NCI-H1105 (cell line): ENCODE measurements at places on chromosomes 5 and 9.

DNA sequence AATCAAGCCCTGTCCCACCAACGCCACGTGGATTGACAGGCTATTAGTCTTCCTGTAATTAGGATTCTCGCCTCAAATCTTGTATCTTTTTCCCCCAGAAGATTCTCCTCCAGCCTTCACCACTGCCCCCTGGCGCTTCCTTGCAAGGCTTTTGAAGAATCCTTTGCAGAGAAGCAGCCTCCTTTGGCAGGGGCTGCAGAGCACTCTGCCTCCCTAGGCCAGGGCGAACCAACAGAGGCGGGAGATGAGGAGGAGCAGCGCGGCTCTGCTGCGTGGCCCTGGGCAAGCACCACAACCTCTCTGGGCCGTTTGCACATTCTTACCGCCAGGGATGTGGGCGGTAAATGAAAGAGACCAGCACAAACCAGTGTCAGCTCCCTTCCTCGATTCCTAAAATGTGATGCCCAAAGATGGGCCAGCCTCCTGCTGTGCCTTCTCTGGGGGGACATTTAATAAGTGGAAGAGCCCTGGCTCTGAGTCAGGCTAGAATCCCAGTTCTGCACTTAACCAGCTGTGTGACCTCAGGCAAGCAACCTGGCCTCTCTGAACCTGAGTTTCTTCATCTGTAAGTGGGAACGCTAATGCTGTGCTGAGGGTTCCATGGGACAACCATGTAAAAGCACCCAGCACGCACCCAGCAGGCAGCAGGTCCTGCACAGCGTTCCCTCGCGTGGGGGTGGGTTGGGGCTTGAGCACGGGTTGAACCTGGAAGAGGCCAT is 128.6 kb downstream of the KCNIP1 start:
- DNase-seq: no peak

- no peak for DNase-seq
Observed at GRCh38 chr5:171269717-171270116, 39.3 kb upstream of the TLX3 start.

DNA sequence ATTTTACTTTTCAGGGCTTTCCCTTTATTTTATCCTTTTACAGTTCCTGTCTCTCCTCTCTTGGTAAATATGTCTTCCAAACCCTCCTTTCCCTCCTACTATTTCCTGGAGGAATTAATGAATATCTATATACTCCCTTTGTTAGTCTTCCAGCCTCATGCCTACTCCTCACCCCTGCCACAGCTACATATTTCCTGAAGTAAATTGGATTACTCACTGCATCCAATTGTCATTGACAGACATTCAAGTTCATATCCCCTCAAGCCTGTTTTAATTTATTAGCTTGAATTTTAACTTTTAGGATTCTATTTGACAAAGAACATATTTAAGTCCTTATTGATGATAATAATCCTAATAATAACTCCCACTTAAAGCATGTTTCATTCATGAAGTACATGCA is 314.5 kb downstream of the TMEM161B start:
- DNase-seq: no peak

DNA sequence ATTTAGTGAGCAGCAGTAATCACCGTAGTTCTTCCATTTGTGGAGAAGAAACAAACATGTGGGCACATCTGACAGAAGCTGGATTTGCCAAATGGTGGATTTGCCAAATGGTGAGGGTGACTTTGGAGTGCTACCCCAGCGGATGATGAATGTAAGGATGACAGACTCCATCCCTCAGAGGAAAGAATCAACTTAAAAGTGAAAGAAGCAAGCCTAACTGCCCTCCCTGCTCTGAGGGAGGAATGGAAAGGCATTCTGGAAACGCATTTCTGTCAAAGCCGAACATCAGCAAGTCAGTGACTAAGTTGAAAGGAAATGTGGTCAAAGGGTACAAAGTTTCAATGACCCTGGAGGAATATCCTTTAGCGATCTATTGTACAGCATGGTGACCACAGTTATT is 143.5 kb downstream of the GPBP1 start:
- no peak for DNase-seq

- DNase-seq: no peak
Observed at GRCh38 chr9:98050351-98050750, 6.2 kb upstream of the NANS start.

DNA sequence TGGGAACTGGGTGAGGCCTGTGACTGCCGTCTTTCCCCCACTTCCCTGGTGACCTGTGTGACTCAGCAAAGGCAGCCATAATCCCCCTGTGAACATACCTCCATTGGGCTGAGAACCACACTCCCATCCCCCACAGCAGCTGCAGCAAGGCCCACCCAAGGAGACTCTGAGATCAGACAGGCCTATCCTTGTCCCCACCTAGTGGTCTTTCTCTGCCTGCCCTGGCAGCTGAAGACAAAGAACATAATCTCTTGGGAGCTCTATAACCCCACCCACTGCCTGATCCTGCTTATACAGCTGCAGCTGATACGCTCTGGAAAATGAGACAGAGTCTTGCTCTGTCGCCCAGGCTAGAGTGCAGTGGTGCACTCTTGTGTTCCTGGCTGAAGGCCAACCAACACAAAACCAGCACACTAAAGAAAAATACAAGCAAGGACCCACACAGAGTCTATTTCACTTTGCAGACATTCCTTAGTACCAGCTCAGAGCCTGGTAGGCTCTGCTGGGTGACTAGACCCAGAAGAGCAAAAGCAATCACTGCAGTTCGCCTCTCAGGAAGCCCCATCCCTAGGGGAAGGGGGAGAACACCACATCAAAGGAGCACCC is 106.7 kb downstream of the MCTP1 start:
- no peak for DNase-seq

DNA sequence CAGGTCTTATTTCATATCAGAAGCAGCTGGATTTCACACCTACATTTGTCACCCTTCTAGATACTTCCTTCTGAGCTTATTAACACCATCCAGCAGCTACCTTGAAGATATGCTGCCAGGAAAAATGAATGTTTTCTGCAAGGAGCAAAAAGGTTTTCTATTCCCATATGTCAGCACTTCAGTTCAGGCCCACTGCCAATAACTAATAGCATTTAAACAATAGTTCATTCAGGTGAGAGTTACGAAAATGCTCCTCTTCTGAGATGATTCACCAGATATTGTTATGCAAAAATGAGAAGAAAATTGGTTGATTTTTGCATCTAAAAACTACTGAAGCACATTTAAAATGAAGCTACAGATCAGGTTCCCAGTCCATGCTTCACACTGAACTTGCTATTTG is 56.4 kb upstream of the ISL1 start:
- DNase-seq: peak; percentile 19

- no peak for DNase-seq
Observed at GRCh38 chr5:150358261-150359095, 981 bp downstream of the TCOF1 start.

GRCh38 chr5:16787278-16787677 is 148.8 kb downstream of the MYO10 start:
- no peak for DNase-seq

- no peak for DNase-seq
Observed at GRCh38 chr5:10351199-10351905, 2.1 kb upstream of the MARCHF6 start.

GRCh38 chr9:27157736-27158135 is 48.7 kb downstream of the TEK start:
- DNase-seq: no peak
